GF-D8 (cell line): ENCODE measurements at places on chromosomes 5 and 9.

GRCh38 chr5:177429248-177430040 is 3.0 kb downstream of the GRK6 start:
- DNase-seq: peak; percentile 97

GRCh38 chr5:122515709-122516431 is 203.8 kb downstream of the SNCAIP start:
- no peak for DNase-seq

DNA sequence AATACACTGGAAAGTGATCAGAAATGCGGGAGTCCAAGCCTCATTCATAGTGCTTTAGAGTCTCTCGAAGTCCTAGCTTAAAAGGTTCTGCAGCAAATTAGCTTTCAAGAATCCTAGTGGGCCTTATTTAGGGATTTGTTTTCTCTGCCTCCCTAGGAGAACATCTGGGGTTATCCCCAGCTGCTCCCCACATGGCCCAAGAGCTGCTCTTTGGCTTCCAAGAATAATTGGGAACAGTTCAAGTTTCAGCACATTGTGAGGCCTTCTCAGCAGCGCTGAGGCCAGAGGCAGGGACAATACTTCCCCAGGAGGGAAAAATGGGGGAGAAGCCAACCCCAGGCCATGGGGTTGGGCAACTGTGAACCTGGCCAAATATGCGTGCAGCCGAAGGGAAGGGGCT is 108.7 kb downstream of the LIFR start:
- no peak for DNase-seq

- no peak for DNase-seq
Measured at GRCh38 chr5:140311011-140311467, 8.1 kb upstream of the PFDN1 start.

DNA sequence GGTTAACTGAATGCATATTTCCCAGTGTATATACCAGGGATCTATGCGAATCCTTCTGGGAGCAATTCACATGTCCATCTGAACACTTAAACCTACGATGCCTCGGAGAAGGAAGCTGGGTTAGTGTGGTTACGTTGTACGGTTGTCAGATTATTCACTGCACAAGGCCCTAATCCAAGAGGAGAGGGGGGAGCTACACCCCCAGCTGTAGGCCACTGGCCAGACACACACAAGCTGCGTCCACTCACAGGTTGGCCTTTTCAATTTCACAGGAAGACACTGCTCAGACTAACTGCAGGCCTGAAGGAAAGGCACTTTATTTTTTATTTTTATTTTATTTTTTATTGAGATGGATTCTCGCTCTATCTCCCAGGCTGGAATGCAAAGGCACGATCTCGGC is 184.5 kb upstream of the GNA14 start:
- DNase-seq: no peak

GRCh38 chr5:167793700-167794099 is 497.7 kb upstream of the WWC1 start:
- DNase-seq: no peak

GRCh38 chr9:94741866-94742265 is 15.4 kb downstream of the AOPEP start:
- DNase-seq: no peak

DNA sequence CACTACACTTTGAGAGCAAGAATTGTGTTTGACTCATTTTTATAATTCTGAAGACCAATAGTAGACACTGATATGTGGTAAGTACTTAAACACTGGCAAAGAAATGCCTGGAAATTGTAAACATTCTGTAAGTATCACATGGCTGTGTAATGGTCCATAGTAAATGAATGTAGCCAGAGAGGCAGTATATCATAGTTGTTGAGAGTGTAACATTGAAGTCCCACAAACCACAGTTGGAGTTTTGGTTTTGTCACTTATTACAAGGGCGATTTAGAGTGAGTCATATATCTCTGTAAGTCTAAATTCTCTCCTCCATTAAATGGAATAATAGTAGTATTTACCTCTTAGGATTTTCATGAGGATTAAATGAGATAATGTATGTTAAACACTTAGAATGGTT is 181.1 kb upstream of the MEF2C start:
- no peak for DNase-seq

DNA sequence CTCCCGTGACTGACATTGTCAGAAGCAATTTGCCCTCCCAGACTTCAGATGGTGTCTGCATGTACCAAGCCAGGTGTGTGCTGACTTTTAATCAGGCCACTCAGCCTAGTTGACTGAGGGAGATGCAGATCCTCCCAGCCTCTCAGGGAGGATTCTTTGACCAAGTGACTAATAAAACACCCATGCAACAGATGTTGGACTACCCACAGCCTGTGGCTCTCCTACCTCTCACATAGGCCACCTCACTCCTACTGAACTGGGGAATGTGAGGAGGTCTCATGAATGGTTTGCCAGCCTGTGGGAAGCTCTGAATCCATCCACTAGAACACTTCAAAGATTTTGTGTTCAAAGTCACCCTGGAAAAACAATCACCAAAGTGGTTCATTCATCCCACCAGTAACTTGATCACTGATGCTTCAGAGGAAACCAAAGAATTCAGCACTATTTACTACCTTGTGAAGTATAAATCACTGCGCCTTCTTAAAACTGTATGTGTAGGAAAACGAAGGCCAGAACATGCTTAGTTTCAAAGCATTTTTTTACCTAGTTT is 80.1 kb downstream of the ESM1 start:
- DNase-seq: no peak

- no peak for DNase-seq
Measured at GRCh38 chr5:171924493-171925122, 81.8 kb downstream of the FBXW11 start.

DNA sequence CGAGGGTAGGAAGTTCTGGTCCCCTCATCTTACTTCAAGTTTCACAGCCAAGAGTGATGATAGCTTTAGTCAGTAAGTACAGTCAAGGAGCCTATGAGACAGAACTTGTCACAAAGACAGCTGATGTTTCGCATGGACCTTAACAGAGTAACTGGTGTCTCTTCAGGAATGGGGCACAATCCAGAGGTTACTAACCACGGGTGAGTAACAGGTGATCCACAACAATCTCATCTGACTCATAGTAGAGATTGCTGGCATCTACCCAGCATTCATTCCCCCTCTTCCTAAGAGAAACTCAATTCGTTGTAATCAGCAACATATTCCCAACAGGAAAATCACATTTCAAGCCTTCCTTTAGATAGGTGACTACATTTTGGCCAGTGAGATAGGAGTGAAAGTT is 126.7 kb downstream of the SNX18 start:
- DNase-seq: no peak

GRCh38 chr5:117201001-117201400 is 626.4 kb upstream of the SEMA6A start:
- DNase-seq: no peak

DNA sequence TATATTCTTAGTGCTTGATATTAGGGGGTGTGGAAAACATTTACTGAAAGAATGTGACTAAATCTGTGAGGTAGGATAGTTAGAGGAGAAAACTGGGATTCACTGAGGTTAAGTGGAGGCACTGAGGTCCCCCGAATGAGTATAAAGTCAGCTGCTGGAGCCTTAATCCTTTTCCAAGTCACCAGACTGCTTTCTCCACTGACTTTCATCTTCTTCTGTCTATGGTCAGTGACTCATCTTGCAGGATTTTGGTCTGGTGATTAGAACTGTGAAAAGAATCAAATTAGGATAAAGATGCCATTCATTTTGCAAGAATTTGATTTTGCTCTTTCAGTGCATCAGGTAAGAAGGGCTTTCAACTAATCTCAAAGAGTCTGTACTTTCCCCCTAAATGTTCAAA is 89.3 kb upstream of the ALDH1A1 start:
- DNase-seq: no peak

- DNase-seq: no peak
Measured at GRCh38 chr9:74887981-74888370, 255 bp upstream of the TRPM6 start.
